ENCODE measurements at places on chromosomes 16 and 17. TPM values are rescaled to one million over a fixed set of nuclear protein-coding genes. Genes with fewer than 3 reads are reported as not detected.

The ABCA6 gene
- total RNA-seq: 0.08 TPM

The UMOD gene
- not detected for total RNA-seq

The SKAP1 gene
- 94.1 TPM for total RNA-seq

The NPB gene
- 0.55 TPM for total RNA-seq

The CMTM1 gene
- 15.0 TPM for total RNA-seq

The CNGB1 gene
- not detected for total RNA-seq

The CRHR1 gene
- not detected for total RNA-seq

The TEN1 gene
- total RNA-seq: 16.8 TPM

The MMP25 gene
- total RNA-seq: 66.1 TPM

The BAIAP3 gene
- total RNA-seq: 0.24 TPM

The PRSS8 gene
- total RNA-seq: not detected

The SLC12A3 gene
- not detected for total RNA-seq

The MYH3 gene
- total RNA-seq: 3.2 TPM

The SYCE1L gene
- total RNA-seq: 7.1 TPM

The SPN gene
- 339 TPM for total RNA-seq

The SLC6A2 gene
- total RNA-seq: not detected

The CES5A gene
- not detected for total RNA-seq

The SMTNL2 gene
- total RNA-seq: not detected

The C16orf89 gene
- not detected for total RNA-seq

The ORC6 gene
- total RNA-seq: 44.4 TPM

The USP6 gene
- total RNA-seq: 0.08 TPM

The SLC5A10 gene
- not detected for total RNA-seq

The USP43 gene
- total RNA-seq: 0.18 TPM

The SUMO2 gene
- 520 TPM for total RNA-seq

The KRT20 gene
- total RNA-seq: not detected

The HS3ST3A1 gene
- total RNA-seq: not detected

The CCL16 gene
- total RNA-seq: not detected

The CACNA1G gene
- not detected for total RNA-seq

The TBC1D3C gene
- total RNA-seq: not detected

The LRRC36 gene
- not detected for total RNA-seq

The PIPOX gene
- 0.53 TPM for total RNA-seq

The FAM83G gene
- total RNA-seq: 4.5 TPM

The UNKL gene
- 24.9 TPM for total RNA-seq

The HCRT gene
- not detected for total RNA-seq

The HOXB9 gene
- 0.37 TPM for total RNA-seq

The GLIS2 gene
- 0.16 TPM for total RNA-seq

The MT1G gene
- 30.6 TPM for total RNA-seq

The GFAP gene
- not detected for total RNA-seq

The RRAD gene
- 0.34 TPM for total RNA-seq

The MPP2 gene
- 1.8 TPM for total RNA-seq

The HYDIN gene
- not detected for total RNA-seq

The C16orf74 gene
- total RNA-seq: 0.21 TPM

The DNASE1L2 gene
- 3.3 TPM for total RNA-seq

The KRTAP4-3 gene
- total RNA-seq: not detected

The APOH gene
- not detected for total RNA-seq

The CD300A gene
- 2.8 TPM for total RNA-seq

The PRR35 gene
- not detected for total RNA-seq

The CNTD1 gene
- total RNA-seq: not detected

The MYH13 gene
- not detected for total RNA-seq

The SPATA22 gene
- not detected for total RNA-seq

The SSTR5 gene
- not detected for total RNA-seq

Measured in activated CD8-positive, alpha-beta T cell treated with anti-CD3 and anti-CD28 coated beads, Interleukin-2, amount 10 ng/mL, durations not matched to agents 7 days and 5 days (primary cell).